Dermis blood vessel endothelial cell (primary cell): ENCODE measurements at places on chromosomes 11 and 22. TPM values are rescaled to one million over a fixed set of nuclear protein-coding genes. Genes with fewer than 3 reads are reported as not detected.

Gene FREY1
- total RNA-seq, result 0.70 and 0.85 TPM in 2 replicates

Gene XKR3
- not detected in 2 replicates for total RNA-seq

Gene CDCA5
- total RNA-seq, result 4.4 and 17.5 TPM in 2 replicates

Gene OR5B21
- not detected in 2 replicates for total RNA-seq

Gene PATE4
- not detected in 2 replicates for total RNA-seq

Gene OR51E2
- total RNA-seq, result not detected in 2 replicates

Gene TYMP
- total RNA-seq, result 28.9 and 53.1 TPM in 2 replicates

Gene TBX10
- total RNA-seq, result not detected in 2 replicates

Gene RCOR2
- total RNA-seq, result 0.09 and 0.17 TPM in 2 replicates

Gene TNNI2
- not detected in 2 replicates for total RNA-seq

Gene MUC5AC
- total RNA-seq, result not detected in 2 replicates

Gene SYT9
- 0.51 TPM in 2 replicates for total RNA-seq

Gene HBG2
- not detected in 2 replicates for total RNA-seq

Gene APOBEC3F
- total RNA-seq, result 2.7 and 4.8 TPM in 2 replicates

Gene IGSF9B
- total RNA-seq, result 0.05 and 0.17 TPM in 2 replicates

Gene C22orf42
- not detected in 2 replicates for total RNA-seq

Gene PICALM
- total RNA-seq, result 238 and 240 TPM in 2 replicates

Gene PRAME
- total RNA-seq, result not detected in 2 replicates

Gene OR10D3
- not detected in 2 replicates for total RNA-seq

Gene NXPE4
- total RNA-seq, result not detected in 2 replicates

Gene ASCL3
- not detected in 2 replicates for total RNA-seq

Gene TMEM45B
- 0.51 and 1.7 TPM in 2 replicates for total RNA-seq

Gene NLRP10
- under 0.01 TPM in 1 of 2 replicates, not detected in the other for total RNA-seq

Gene OR52A1
- not detected in 2 replicates for total RNA-seq

Gene CSF2RB
- 7.1 and 9.2 TPM in 2 replicates for total RNA-seq

Gene TCN1
- total RNA-seq, result 0.17 TPM in 1 of 2 replicates, not detected in the other

Gene OR52I2
- total RNA-seq, result not detected in 2 replicates

Gene CST6
- 0.17 and 0.60 TPM in 2 replicates for total RNA-seq

Gene APOA5
- not detected in 2 replicates for total RNA-seq

Gene CRYBA4
- not detected in 2 replicates for total RNA-seq

Gene MS4A3
- not detected in 2 replicates for total RNA-seq

Gene BRMS1
- 65.7 and 71.8 TPM in 2 replicates for total RNA-seq

Gene NPTXR
- total RNA-seq, result 0.34 and 0.84 TPM in 2 replicates

Gene JAM3
- 14.4 and 49.5 TPM in 2 replicates for total RNA-seq

Gene MUC15
- not detected in 2 replicates for total RNA-seq

Gene CD151
- total RNA-seq, result 700 and 712 TPM in 2 replicates

Gene SMTNL1
- not detected in 2 replicates for total RNA-seq

Gene EMID1
- 2.9 and 6.1 TPM in 2 replicates for total RNA-seq

Gene OR52B2
- 0.09 TPM in 1 of 2 replicates, not detected in the other for total RNA-seq

Gene OR51F1
- total RNA-seq, result not detected in 2 replicates

Gene MRPL49
- 51.8 and 59.2 TPM in 2 replicates for total RNA-seq

Gene BRD1
- total RNA-seq, result 34.2 and 39.0 TPM in 2 replicates

Gene FOLR2
- total RNA-seq, result not detected in 2 replicates

Gene UBQLNL
- 0.05 TPM in 1 of 2 replicates, not detected in the other for total RNA-seq

Gene MS4A6A
- total RNA-seq, result 1.3 and 6.0 TPM in 2 replicates

Gene POU2AF2
- total RNA-seq, result not detected in 2 replicates

Gene C11orf42
- not detected in 2 replicates for total RNA-seq

Gene FGF4
- not detected in 2 replicates for total RNA-seq

Gene FXYD6
- 1.1 and 1.7 TPM in 2 replicates for total RNA-seq

Gene KLHL35
- total RNA-seq, result 0.85 and 1.5 TPM in 2 replicates

Gene HARBI1
- total RNA-seq, result 3.7 and 5.8 TPM in 2 replicates

Gene TREH
- total RNA-seq, result not detected in 2 replicates

Gene CHRM4
- total RNA-seq, result 0.09 and 0.17 TPM in 2 replicates
